Left renal cortex interstitium (tissue), 4 donors: ENCODE measurements at places on chromosomes 3 and 15.

GRCh38 chr15:38421069-38421690 is 32.7 kb upstream of the FAM98B start:
- no peak for DNase-seq

DNA sequence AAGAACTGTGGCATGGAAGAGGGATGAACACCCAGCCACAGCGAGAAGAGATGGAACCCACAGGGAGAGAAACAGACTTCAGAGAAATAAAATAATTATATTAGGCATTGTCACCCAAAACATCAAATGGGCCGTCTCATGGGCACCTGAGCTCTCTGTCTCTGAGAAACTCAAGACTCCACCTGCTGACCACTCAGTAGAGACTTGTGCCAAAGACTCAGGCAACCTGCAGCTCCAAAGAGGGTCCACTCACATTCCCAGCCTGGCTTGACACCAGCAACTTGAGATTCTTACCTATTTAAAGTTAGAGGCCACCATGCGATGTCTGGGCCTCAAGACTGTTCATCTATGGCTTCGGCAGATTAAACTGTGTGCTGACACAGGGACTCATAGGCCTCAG is 12.0 kb downstream of the SEMA5B start:
- DNase-seq = no peak

DNA sequence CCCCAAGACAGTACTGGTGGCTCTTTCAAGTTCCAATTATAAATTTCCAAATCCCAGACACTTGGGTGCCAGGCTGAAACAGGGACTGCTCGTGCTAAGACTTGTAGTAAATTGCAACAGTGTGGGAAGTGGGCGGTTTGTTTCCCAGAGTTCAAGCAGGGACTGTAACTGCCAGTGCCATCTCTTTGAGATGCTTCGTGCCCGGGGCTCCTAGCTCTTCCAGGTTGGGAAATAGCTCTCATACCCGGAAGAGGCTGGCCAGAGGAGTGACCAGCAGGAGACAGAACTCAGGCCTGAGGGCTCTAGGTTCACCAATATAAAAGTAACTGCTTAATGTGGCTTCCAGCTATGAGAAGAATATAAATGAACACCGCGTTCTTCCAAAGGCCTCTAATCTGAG is 54.0 kb upstream of the NEO1 start:
- DNase-seq = no peak

- no peak for DNase-seq
Observed at GRCh38 chr3:141870091-141870687, 6.3 kb upstream of the ATP1B3 start.

DNA sequence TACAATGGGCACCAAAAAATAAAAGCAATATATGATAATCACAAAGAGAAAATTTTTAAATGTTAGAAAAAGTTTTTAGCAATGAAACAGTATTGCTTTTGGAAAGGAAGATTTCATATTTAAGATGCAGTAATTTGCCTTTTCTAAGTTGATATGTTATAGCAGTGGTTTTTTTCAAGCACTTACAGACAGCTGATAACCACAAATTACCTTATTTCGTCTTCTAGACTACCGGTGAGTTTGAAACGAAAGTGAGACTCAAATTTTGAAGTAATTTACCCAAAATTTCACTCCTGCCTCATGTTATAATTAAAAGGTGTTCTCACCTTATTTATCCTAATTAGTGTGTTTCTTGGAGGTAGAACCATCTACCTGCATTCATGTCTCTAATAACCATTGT is 207.8 kb downstream of the MCTP2 start:
- no peak for DNase-seq

- DNase-seq = no peak
Observed at GRCh38 chr3:194379231-194379630, 9.7 kb upstream of the LRRC15 start.

GRCh38 chr3:50167841-50168209 is 12.7 kb downstream of the SEMA3F start:
- DNase-seq = no peak

DNA sequence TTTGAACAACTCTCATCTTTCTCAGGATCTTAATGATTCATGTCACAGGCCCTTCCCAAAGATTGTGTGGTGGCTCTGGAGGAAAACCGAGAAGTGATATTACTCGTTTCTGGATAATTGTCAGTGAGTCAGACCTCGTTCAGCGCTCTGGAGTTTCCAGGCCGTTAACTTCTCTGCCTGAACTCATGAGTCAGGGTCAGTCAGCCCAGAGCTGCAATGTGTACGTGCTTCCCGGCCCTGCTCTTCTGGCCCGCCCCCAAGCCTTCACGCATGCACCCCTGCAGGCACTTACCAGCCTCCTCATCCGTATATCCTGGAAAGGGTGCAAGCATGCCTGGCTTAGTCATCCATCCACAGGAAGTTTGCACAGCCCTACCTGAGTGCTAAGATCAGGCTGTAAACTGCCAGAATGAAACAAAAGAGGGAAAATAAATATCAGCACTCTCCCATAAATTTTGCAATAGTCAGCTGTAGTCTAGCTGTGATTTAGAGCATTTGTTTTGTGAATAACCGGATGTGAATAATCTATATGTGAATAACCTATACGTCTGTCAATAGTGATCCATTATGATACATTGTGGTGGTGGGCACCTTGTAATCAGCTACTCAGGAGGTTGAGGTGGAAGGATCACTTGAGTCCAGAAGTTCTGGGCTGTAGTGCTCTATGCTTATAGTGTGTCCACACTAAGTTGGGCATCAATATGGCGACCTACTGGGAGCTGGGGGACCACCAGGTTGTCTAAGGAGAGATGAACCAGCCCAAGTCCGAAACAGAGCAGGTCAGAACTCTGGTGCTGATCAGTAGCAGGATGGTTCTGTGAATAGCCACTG is 35.3 kb upstream of the SEMA4B start:
- DNase-seq = no peak

- DNase-seq = no peak
Observed at GRCh38 chr3:141442446-141442845, 44.4 kb upstream of the RASA2 start.

DNA sequence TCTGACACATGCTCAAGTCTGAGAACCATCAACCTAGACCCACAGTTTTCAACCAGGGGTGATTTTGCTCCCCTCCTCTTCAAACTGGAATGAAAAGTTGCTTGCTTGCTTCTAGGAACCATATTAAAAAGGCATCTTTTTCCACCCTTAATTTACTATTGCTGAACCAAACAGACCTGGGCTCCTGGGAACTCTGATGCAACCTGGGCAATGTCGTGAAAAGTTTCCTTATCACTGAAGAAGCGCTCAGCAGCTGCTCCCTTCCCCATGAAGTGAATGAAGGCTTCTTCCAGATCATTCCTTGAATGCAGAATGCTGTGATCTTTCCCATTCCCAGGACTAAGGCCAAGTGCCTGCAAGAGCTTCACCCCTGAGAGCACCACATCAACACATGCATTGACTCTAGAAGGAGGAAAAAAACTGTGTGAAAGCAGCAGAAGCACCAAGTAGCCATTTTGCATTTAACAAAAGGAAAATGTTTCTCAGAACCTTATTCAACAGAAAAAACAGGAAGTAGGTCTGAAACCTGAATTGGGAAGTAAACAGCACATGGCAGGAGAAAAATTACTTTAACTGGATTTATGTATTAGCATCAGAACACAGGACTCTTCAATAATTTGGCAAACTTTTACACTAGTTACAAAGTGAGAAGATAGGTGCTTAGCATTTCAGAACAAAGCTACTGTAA is 8.7 kb downstream of the ADPGK start:
- DNase-seq = no peak

DNA sequence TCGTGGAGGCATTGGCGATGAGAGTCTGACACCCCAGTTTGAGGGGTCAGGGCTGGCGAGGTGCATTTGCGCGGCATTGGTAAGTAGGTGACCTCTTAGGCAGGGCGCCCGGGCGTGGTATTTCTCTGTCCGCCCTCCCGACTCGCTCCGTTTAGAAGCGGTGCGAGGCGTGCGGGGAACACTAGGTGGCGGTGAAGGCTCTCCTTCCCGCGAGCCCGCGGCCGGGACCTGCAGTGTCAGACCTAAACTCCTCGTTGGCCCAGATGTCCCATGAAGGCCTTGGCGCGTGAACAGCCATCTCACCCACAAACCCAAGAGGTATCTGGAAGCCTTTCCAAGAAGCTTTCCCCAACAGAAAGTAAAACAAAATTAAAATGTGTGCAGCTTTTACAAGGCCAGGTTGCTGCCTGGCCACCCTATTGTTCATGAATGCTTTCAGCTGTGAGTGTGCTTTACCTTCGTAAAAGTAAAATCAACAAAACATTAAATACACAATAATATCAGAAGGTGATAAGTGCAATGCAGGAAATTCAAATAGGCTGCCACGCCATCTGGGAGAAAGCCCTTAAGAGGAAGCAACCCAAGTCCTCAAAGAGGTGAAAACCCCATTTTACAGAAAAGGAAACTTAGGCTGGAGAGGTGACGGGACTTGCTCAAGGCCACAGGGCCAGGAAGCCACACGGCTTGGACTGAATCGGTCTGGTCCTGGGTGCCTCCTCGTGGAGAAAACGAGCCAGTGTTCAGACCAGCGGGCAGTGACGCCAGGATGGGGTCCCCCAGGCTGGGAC is 120.3 kb downstream of the ETFA start:
- peak; percentile 32 for DNase-seq

DNA sequence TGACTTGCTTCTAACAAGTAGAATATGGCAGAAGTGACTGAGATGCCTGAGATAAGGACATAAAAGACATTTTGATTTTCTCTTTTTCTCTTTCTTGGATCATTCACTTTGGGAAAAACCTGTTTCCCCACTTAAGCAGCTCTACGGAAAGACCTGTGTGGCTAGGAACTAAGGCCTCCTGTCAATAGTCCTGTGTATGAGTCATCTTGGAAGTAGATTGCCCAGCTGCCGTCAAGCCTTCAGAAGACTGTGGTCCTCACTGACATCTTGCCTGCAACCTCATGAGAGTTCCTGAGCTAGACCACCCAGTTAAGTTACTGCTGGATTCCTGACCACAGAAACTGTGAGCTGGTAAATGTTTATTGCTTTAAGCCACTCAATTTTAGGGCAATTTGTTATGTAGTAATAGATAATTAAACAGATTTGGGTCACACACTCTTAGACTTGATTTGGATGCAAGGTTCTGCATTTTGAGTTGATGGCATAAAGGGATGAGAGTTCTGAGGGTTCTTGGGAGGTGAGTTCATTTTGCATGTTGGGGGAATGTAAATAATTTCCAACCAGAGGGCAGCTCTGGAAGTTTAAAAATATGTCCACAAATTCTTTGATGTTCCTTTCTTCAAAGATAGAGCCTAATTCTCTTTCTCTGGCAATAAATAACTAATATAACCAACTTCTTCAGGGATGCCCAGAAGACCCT is 229.2 kb downstream of the SQOR start:
- DNase-seq = no peak

DNA sequence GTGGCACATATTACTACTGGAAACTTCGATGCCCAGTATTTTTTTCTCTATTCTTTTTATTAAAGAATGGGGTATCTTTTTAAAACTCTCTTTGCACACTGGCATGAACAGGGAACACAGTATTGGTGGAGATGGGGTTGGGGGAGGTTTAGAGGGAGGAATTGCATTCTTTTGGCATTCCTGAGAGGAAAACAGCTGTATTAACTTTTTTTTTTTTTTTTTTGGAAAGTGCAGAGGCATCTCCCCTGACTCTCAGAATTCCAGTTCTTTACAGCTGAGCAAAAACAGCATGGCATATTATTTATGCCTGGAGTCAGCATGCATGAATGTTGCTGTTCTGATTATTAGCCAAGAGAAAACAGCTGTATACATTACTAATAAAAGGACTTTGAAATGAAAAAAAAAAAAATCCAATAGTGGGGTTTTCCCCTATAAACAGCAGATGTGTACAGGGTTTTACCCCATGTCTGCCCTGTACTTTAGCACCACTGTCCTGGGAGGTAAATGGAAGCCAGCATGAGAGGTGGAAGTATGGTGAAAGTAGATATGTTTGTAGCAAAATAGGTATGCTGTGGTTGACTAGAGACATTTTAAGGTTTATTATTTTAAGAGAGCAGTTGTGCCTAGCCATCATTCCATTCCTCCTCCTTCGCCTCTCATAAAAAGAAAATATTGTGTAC is 132.2 kb downstream of the FNDC3B start:
- DNase-seq = no peak

- no peak for DNase-seq
Observed at GRCh38 chr3:192054881-192055280, 593.9 kb downstream of the PYDC2 start.

DNA sequence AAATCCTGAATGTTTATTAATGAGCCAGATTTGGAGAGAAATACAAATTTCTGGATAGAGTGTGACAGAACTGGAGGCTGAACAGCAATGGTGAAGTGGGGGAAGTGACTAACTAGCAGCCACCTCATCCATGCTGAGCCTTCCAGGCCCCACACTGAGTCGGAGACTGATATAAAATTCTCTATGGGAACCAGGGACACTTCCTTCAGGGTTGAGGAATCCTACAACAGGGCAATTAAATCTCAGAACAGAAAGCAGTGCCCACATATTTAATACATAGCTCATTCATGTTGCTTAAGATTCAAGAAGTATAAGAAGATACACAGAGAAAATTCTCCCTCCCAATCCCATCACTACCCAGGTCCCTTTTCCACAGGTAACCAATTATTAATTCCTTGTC is 49.3 kb downstream of the HACD2 start:
- no peak for DNase-seq

- DNase-seq = no peak
Observed at GRCh38 chr3:23798456-23798855, 7.3 kb upstream of the UBE2E1 start.

GRCh38 chr3:187889106-187889505 is 143.8 kb upstream of the BCL6 start:
- DNase-seq = no peak

- no peak for DNase-seq
Observed at GRCh38 chr15:78024883-78025282, 52.6 kb downstream of the TBC1D2B start.

DNA sequence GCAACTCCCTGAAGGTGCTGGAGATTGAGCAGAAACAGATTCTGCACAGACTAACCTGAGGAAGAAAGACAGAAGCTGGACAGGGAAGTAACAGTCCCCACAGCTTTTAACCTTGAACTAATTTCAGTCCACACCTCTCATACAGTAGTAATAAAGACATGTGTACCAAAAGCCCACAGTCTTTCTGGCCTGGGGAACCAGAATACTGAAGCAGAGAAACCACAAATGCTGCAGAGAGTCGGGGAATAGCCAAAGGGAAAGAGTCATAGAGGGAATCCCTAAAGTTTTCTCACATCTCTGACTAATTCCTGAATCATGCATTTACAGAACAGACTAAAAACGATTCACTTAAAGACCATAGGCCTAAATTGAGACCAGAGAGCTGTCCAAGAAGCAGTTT is 503.4 kb upstream of the NECTIN3 start:
- no peak for DNase-seq

- DNase-seq = no peak
Observed at GRCh38 chr15:99409097-99409473, 156.7 kb upstream of the MEF2A start.

GRCh38 chr15:96171853-96172296 is 158.6 kb upstream of the NR2F2 start:
- no peak for DNase-seq
